ENCODE measurements at places on chromosomes 11 and 22. TPM values are rescaled to one million over a fixed set of nuclear protein-coding genes. Genes with fewer than 3 reads are reported as not detected.

C1QTNF4 gene
- total RNA-seq, result not detected

KCTD14 gene
- 0.63 TPM for total RNA-seq

POU2AF3 gene
- total RNA-seq, result not detected

CYB5R2 gene
- total RNA-seq, result 11.5 TPM

C11orf91 gene
- not detected for total RNA-seq

GGT5 gene
- total RNA-seq, result 0.38 TPM

ASRGL1 gene
- total RNA-seq, result 0.43 TPM

ANKK1 gene
- total RNA-seq, result not detected

ZFP91 gene
- total RNA-seq, result 59.0 TPM

DDTL gene
- total RNA-seq, result not detected

RASL10A gene
- not detected for total RNA-seq

CCDC116 gene
- 0.54 TPM for total RNA-seq

FOSL1 gene
- 80.6 TPM for total RNA-seq

CENPM gene
- total RNA-seq, result 5.7 TPM

LRRC74B gene
- total RNA-seq, result not detected

RAG2 gene
- not detected for total RNA-seq

CWF19L2 gene
- 6.9 TPM for total RNA-seq

MAJIN gene
- total RNA-seq, result not detected

AQP11 gene
- 2.9 TPM for total RNA-seq

GPHA2 gene
- not detected for total RNA-seq

OR4D5 gene
- not detected for total RNA-seq

LMO2 gene
- total RNA-seq, result 0.25 TPM

IL18 gene
- 62.9 TPM for total RNA-seq

GNAZ gene
- total RNA-seq, result 0.25 TPM

CELF1 gene
- total RNA-seq, result 71.6 TPM

SLC35E4 gene
- total RNA-seq, result 16.4 TPM

RFPL1 gene
- not detected for total RNA-seq

ALDH3B2 gene
- total RNA-seq, result not detected

CSNK1E gene
- total RNA-seq, result 130 TPM

HEPACAM gene
- not detected for total RNA-seq

C11orf65 gene
- total RNA-seq, result not detected

RFPL3 gene
- not detected for total RNA-seq

NAP1L4 gene
- 68.8 TPM for total RNA-seq

MRGPRX4 gene
- total RNA-seq, result not detected

FAM180B gene
- not detected for total RNA-seq

DNAJB13 gene
- not detected for total RNA-seq

MMP8 gene
- total RNA-seq, result not detected

ISX gene
- not detected for total RNA-seq

SPINDOC gene
- total RNA-seq, result 15.3 TPM

WNT7B gene
- not detected for total RNA-seq

FGF3 gene
- not detected for total RNA-seq

CNIH2 gene
- total RNA-seq, result 1.4 TPM

DRD4 gene
- not detected for total RNA-seq

IRAG1 gene
- 6.7 TPM for total RNA-seq

H19 gene
- total RNA-seq, result 0.25 TPM

ZNF280A gene
- total RNA-seq, result not detected

BCO2 gene
- total RNA-seq, result not detected

PAX6 gene
- not detected for total RNA-seq

CARD18 gene
- total RNA-seq, result not detected

TCN2 gene
- total RNA-seq, result 8.1 TPM

MTA2 gene
- total RNA-seq, result 98.8 TPM
